ENCODE measurements at places on chromosomes 3 and 15.
A peak's percentile ranks its signal among the peaks of the same experiment; 100 is the strongest.

DNA sequence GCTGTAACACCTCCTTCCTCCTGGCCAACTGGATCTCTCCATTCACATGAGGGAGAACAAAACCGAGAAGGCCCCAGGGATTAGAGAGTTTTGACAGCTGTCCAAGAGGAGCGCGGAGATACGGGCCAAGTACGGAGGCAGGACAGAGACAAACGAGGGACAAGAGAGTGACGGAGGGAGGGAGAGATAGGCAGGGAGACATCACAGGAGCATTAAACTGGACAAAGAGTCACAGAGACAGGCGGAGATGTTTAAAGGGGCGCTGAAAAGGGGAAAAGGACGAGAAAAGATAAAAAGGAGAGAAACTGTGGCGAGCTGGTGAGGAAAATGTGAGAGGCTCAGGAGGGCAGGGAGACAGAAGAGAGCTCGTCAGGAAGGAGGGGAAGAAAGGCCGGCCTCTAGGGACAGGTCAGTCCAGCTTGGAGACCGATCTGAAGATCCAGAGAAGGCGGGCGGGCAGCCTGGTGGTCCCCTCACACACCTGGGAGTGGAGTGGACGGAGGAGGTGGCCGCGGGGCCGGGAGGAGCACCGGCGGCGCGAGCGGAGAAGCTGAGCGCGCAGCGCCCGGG, 40.5 kb upstream of the ROPN1 start:
- no peak for DNase-seq

GRCh38 chr15:61715082-61715481, 345.2 kb downstream of the VPS13C start:
- no peak for DNase-seq

- DNase-seq, result no peak
Measured at GRCh38 chr3:134059035-134059601, 29.4 kb upstream of the SLCO2A1 start.

GRCh38 chr3:76505202-76505845, 534.6 kb upstream of the ROBO2 start:
- DNase-seq, result no peak

- DNase-seq, result peak; percentile 24
Measured at GRCh38 chr15:52683580-52683979, 4.4 kb upstream of the ATOSA start.

DNA sequence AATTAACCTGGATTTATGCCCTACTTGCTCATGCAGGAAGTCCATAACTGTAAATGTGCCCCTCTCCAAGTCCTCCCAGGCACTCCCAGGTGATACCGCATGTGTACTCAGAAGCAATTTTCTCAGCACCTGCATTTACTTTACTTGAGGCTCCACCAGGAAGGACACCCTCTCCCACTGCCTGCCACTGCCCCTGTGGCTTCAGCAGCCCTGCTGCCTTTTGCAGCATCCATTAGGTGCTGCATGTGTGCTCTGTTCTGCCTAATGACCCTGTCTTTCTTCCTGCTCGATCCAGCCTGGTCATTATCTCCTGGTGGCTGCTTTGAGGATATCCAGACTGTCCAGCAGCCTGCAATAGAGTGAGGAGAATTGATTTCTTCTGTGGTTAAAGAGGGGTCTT, 107.6 kb upstream of the SEMA6D start:
- DNase-seq, result no peak

DNA sequence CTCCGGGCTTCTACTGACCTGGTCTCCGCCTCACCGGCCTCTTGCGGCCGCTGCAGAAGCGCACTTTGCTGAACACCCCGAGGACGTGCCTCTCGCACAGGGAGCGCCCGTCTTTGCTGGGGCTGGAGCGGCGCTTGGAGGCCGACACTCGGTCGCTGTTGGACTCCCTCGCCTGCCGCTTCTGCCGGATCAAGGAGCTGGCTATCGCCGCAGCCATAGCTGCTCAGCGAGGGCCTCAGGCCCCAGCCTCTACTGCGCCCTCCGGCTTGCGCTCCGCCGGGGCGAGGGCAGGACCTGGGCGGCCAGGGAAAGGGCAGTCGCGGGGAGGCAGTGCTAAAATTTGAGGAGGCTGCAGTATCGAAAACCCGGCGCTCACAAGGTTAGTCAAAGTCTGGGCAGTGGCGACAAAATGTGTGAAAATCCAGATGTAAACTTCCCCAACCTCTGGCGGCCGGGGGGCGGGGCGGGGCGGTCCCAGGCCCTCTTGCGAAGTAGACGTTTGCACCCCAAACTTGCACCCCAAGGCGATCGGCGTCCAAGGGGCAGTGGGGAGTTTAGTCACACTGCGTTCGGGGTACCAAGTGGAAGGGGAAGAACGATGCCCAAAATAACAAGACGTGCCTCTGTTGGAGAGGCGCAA, 319.2 kb downstream of the FGF12 start:
- no peak for DNase-seq

GRCh38 chr3:10954740-10955139, 37.8 kb upstream of the SLC6A1 start:
- DNase-seq, result no peak

GRCh38 chr15:46366360-46367007, 731.7 kb downstream of the SQOR start:
- no peak for DNase-seq

GRCh38 chr3:20503394-20504082, 317.5 kb upstream of the SGO1 start:
- no peak for DNase-seq

- DNase-seq, result peak; percentile 24
Measured at GRCh38 chr3:156826896-156827882, 1.0 kb downstream of the LEKR1 start.

DNA sequence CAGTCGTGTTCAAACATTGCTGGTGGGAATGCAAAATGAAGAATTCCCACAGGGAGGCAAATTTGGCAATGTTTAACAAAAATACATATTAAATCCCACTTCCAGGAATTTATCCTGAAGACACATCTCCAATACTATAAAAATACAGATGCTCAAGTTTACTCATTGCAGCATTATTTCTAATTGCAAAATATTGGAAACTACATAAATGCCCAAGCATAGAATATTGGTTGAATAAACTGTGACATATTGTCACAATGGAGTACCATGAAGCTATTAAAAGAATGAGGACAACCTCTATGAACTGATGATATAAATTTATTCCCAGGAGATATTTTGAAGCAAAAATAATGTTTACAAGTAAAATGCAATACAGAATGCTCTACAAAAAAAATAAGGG, 49.7 kb upstream of the UBE2E2 start:
- no peak for DNase-seq

DNA sequence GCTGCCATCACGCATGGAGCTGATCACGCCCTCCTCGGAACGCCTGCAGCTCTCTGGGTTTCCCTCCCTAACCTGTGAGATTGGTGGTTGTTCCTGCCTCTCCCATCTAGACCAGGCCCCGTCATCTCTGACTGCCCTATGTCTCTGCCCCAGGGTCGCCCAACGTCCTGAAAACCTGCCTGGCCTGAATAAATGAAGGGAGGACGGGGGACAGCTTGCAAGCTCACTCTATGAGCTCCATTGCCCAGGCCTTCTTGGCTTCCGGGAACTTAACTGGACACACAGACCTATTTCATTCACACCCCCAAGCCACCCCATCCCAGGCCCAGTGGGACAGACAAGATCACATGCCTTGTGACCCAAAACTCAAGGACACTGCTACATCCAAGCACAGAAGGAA, 274.2 kb downstream of the XXYLT1 start:
- no peak for DNase-seq

GRCh38 chr3:37221407-37221806, 47.0 kb upstream of the LRRFIP2 start:
- DNase-seq, result no peak

- DNase-seq, result no peak
Measured at GRCh38 chr15:71971905-71972304, 146.0 kb downstream of the MYO9A start.

DNA sequence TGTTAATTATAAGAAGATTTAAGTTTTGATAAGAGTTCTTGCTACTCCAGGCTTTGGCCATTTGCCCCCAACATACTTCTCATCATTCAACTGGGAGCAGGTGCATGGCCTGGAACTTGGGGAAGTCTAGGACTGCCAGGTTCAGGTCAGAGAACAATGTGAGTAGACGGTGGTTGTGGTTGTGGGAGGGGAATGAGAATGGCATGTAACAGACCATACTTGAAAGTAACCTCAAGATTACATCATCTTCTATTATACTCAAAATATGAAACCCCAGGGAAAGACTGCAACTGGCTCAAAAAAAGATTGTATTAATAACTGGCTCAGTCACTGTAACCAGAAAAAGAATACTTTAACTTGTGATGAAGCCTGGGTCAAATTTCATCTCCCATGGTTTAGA, 364.9 kb upstream of the DPPA4 start:
- DNase-seq, result no peak

DNA sequence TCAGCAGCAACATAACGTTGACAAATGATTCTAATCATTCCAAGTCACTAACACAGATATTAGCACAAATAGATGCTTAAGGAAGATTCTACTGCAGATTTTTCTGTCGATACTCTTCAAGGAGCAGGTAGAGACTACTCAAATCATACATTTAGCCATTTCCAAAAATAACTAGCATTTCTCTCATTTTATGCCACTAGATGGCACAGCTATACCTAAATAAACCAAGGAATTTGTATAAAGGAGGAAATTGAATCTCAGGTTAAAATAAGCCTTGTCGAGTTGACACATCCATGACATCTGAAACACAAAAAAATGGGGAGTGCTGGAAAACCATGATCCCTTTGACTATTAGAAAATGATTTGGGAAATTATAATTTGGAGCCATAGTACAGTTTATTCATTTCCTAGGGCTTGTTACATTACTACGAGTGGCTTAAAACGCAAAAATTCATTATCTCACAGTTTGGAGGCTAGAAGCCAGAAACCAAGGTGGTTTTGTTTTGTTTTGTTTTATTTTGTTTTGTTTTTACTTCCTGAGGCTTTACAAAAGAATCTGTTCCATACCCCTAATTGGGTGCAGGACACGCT, 59.5 kb upstream of the STRIT1 start:
- peak; percentile 13 for DNase-seq

DNA sequence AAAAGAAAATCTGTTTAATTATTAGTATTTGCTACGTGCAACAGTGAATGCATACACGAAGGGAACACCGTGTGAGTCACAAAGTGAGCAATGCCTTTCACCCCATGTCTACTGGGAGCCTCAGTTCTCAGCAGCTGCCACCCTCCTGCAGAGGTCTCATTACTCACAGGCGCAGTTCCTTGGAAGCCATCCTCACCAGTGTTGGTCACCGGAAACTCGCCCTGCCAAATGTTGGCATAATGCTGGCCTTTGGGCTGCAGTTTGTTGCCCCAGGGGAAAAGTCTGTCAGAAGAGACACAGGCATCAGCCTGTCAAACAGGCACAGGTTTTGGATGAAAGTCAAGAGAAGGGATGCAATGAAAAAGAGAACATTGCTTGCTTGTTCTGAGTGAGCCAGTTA, 50.1 kb downstream of the SUMF1 start:
- DNase-seq, result no peak

- DNase-seq, result no peak
Measured at GRCh38 chr3:32110233-32110760, 3.9 kb downstream of the GPD1L start.

- DNase-seq, result no peak
Measured at GRCh38 chr3:13074006-13074375, 762 bp upstream of the IQSEC1 start.

Measured in CD4-positive, alpha-beta T cell treated with Interleukin-4 for 4 hours (primary cell).